Stimulated activated CD8-positive, alpha-beta memory T cell treated with anti-CD3 and anti-CD28 coated beads, Interleukin-7, amount 100 ng/mL, for 48 hours (primary cell): ENCODE measurements at places on chromosomes 7 and 10.

GRCh38 chr7:44629829-44630522, 23.5 kb downstream of the OGDH start:
- no peak for DNase-seq

DNA sequence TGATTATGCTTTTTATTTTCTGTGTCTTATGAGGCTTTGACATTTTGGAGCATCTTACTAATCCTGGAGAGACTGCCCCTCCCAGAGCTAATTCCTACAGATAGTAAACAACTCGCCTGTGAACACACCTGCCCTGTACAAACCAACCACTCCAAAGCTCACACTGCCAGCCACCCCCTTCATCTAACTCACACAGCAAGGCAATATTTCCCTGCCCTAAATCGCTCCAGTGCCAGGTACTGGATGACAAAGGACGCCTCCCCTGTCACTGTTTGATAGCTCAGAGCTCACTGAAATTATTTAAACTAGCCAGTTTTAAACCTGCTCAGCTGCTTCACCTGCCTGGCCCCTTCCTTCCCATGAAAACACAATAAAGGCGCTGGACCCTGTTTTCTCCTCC, 535.1 kb upstream of the CELF2 start:
- no peak for DNase-seq

GRCh38 chr10:98488669-98489430, 42.1 kb upstream of the HPS1 start:
- DNase-seq, result no peak

DNA sequence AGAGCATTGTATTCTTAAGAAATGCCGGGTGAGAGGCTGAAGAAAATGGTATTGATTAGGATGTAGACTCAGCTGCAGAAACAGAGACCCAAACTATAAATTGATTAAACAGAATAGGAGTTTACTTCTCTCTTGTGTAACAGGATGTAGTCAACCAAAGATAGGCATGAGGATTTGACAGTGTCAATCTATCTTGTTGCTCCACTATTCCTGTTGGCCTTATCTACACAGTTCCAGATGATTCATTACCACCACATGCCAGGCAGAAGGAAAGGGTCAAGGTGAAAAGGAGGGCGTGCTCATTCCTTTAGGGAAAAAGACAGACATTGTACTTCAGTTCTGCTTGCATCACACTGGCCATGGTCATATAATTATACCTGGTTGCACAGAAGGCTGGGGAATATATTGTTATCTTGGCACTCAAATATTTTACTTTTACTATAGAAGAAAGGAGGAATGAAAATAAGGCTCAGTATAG, 11.9 kb upstream of the DMTF1 start:
- DNase-seq, result no peak

DNA sequence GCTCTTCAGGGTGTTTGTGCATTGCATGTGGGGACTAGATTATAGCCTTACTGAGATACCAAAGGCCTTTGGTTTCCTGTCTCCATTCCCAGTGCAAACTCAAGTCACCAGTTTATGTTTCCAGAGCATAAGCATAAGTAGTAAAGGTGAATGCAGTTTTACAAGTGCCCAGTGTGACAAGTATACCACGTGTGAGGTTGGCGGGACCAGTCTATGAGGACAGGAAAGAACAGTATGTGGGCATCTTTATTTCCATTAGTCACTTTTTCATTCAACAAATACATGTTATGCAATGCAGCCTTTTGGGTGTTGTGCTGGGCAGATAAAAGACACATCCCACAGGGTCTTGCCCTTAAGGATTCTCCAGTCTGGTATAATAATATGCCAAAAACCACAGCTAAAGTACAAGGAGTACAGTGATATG, 146.5 kb downstream of the ARID5B start:
- no peak for DNase-seq

- DNase-seq, result no peak
Observed at GRCh38 chr7:118087126-118087525, 96.8 kb upstream of the LSM8 start.

DNA sequence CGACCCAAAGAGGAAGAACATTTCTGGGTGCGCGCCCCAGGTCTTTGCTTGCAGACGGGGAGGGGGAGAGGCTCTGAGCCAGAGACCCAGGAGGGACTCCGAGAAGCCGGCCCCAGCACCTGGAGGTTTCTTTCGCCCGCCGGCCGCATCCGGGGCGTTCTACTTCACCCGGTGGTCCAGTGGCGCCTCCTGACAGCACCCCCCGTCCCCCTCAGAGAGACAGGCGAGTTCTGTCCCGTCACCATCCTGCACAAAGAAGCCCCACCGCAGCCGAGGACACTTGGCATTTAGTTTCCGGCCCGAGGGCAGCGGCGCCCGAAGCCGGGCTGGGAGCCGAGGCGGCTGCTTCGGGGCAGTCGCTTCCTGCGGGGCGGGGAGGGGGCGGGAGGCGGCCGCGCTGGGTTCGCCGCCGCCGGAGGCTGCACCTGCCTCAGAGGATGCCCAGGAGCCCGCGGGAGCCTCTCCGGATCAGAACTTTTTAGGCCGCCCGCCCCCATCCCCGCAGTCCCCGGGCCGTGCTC, at the start of gene TMEM178B:
TSS of gene TMEM178B (plus strand) at position 424 of the 521 bp plus-strand sequence.
- DNase-seq, result no peak

DNA sequence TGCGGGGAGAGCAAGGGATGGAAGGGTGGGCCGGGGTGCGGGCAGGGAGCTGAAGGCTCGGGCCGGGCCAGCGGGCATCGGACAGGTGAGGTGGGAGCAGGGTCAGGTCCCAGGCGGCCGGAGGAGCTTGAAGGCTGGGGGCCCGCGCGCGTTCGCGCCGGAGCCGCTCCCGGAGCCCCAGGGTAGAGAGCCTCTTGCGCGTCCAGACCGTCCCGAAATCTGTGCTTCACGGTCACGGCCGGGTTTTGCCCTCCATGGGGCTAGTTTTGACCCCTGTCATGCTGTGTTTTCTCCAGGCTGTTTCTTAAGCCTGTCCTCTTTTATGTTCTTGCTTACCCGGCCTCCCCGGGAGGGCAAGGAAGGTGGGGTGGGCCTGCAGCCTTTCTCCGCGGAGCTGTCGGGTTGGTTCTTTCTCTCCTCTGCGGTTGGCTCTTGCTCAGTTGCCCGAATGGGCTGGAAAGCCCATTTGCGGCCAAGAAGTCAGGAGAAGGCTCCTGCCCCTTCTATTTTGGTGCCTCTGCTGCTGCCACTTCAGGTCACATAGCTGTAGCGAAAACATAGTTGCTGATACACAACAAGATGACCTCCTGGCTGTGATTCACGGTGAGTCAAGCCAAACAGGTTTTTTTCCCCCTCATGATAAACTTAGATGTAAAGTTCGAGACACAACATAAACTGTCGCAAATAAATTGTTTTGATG, 650 bp downstream of the UBE2D1 start:
- no peak for DNase-seq

GRCh38 chr10:133379801-133380666, 972 bp downstream of the PAOX start:
- DNase-seq, result no peak

DNA sequence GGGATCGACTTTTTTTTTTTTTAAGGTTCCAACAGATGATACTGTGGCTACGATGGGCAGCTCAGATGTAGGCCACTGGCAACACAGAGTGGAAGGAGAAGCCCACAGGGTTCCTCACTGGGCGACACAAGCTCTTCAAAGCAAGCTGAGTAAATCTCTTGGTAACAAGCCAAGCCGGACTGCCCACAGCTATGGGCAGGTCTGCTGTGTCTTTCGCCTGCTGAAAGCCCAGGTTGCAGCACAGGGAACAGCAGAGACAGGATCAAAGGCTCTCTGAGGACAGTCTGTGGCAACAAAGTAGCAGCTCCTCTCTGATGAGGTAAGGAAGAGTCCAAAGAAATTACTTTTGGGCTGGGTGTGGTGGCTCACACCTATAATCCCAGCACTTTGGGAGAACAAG, 83.6 kb downstream of the KCNMA1 start:
- no peak for DNase-seq

DNA sequence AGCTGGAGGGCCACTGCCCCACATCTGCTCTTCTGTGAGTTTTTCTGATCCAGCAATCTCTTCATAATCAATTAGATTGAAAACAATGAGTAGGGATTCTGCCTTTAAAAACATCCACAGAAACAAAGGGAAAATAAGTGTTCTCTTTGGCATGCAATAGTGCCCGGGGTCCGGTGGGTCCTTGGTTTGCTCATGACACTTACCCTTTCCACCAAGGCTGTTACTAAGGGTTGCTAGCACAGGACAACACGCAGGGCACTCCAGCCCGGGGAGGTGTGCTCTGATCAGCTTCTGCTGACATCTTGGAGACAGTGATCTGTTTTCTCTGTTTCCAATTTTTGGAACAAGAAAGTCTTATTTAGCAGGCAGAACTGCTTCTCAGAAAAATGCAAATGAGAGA, 146.7 kb downstream of the TEX36 start:
- DNase-seq, result no peak

- DNase-seq, result no peak
Observed at GRCh38 chr10:133460208-133460769, 6.5 kb downstream of the SCART1 start.
